Activated CD4-positive, alpha-beta T cell treated with anti-CD3 and anti-CD28 coated beads, Interleukin-2, amount 10 ng/mL, durations not matched to agents 7 days and 5 days (primary cell): ENCODE measurements at places on chromosomes 11 and 22. TPM values are rescaled to one million over a fixed set of nuclear protein-coding genes. Genes with fewer than 3 reads are reported as not detected.

GRCh38 chr11:104968856-104969776 lies 742 bp upstream of the CASP4 start:
- H3K4me3 ChIP-seq: peak overlapping the region; percentile 91
- H3K27me3 ChIP-seq: peaks cover 4% of the 10 kb centered on the region

The PIWIL4 gene
- 0.55 TPM for total RNA-seq

The DERL3 gene
- 9.9 TPM for total RNA-seq

The PRRG4 gene
- 0.30 TPM for total RNA-seq

GRCh38 chr11:33438301-33438700 lies 181.1 kb downstream of the HIPK3 start:
- no peak for DNase-seq
- H3K4me3 ChIP-seq: no peak overlapping the region
- H3K36me3 ChIP-seq: no peaks in the 10 kb centered on the region

DNA sequence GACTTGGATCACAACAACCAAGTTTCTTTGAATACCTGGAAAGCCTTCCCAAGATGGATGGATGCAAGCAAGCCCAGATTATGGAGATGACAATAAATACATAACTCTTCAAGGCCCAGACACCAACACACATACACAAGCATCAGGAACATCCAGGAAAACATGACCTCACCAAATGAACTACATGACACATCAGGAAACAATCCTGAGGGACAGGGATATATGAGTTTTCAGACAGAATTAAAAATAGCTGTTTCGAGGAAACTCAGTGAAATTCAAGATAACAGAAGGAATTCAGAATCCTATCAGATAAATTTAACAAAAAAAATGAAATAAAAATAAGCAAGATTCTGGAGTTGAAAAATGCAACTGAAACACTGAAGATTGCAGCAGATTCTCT lies 659.4 kb downstream of the METTL15 start:
- no peaks in the 10 kb centered on the region for H3K4me1 ChIP-seq
- H3K4me3 ChIP-seq: no peak overlapping the region
- no peak overlapping the region for H3K27ac ChIP-seq
- H3K27me3 ChIP-seq: no peaks in the 10 kb centered on the region
- DNase-seq: no peak

DNA sequence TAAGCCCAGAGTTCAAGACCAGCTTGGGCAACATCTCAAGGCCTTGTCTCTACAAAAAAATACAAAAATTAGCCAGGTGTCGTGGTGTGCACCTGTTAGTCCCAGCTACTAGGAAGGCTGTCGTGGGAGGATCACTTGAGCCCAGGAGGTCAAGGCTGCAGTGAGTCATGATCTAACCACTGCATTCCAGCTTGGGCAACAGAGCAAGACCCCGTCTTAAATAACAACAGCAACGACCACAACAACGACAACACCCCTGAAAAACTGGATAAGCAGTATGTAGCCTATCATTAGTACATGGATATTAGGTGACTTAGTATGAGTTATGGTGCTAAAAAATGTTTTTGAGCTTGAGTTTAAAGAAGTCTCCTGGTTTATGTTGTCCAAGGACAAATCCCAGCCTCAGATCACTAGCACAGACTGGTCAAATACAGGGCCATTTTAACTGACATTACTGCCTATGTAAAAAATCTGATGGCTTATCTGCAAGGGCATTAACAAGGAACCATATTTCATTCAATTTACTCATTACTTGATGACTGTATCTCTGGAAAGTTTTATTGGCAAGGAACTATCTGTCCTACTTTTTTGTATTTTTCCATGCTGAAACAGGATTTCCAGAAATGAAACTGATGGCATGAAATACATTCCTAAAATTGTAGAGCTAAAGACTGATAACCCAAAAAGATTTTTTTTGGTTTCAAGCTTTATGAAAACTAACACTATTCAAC lies 23.4 kb downstream of the C2CD3 start:
- no peak for DNase-seq
- H3K27me3 ChIP-seq: no peaks in the 10 kb centered on the region
- H3K4me1 ChIP-seq: peaks cover 2% of the 10 kb centered on the region
- no peak overlapping the region for H3K27ac ChIP-seq
- H3K36me3 ChIP-seq: peaks cover 11% of the 10 kb centered on the region

The PAK1 gene
- 56.0 TPM for total RNA-seq

DNA sequence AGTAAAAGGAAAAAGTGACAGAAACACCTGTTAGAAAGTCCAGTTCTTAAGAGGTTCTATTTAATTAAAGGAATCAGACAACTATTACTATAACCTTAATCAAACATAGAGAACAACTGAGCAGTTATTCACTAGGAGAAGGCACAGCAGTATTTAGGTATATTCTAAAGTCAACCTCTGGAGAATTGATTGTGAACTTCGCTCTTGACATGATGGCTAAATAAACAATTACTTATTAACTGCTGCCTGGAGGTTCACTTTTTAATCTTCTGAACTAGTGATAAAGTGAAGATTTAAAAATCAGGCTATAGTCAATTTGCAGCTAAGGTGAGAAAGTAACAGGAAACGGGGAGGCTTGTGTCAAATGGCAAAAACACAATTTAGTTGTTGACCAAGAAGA lies 557.3 kb downstream of the FAM181B start:
- H3K4me1 ChIP-seq: no peaks in the 10 kb centered on the region
- no peak for DNase-seq
- no peaks in the 10 kb centered on the region for H3K27me3 ChIP-seq
- no peaks in the 10 kb centered on the region for H3K36me3 ChIP-seq
- H3K4me3 ChIP-seq: no peak overlapping the region
- no peak overlapping the region for H3K27ac ChIP-seq

- no peak overlapping the region for H3K4me3 ChIP-seq
- H3K27me3 ChIP-seq: no peaks in the 10 kb centered on the region
- H3K27ac ChIP-seq: no peak overlapping the region
- no peaks in the 10 kb centered on the region for H3K4me1 ChIP-seq
- DNase-seq: no peak
- H3K36me3 ChIP-seq: no peaks in the 10 kb centered on the region
Observed at GRCh38 chr11:96960476-96960875, 570.7 kb downstream of the JRKL start.

GRCh38 chr11:88174709-88175568 lies at the start of gene RAB38:
RAB38 (minus strand) TSS chr11:88175443; CDS start chr11:88175384, 59 bp downstream.
- H3K27ac ChIP-seq: peak within 1 kb of the TSS; percentile 82
- no peaks in the 10 kb centered on the region for H3K27me3 ChIP-seq
- peak within 1 kb of the TSS; percentile 73 for H3K4me3 ChIP-seq
- H3K4me1 ChIP-seq: peaks cover 43% of the 10 kb centered on the region

- DNase-seq: no peak
- H3K27me3 ChIP-seq: no peaks in the 10 kb centered on the region
- H3K4me1 ChIP-seq: no peaks in the 10 kb centered on the region
- no peak overlapping the region for H3K4me3 ChIP-seq
- H3K27ac ChIP-seq: no peak overlapping the region
Observed at GRCh38 chr11:83655976-83656375, 369.8 kb upstream of the CCDC90B start.

DNA sequence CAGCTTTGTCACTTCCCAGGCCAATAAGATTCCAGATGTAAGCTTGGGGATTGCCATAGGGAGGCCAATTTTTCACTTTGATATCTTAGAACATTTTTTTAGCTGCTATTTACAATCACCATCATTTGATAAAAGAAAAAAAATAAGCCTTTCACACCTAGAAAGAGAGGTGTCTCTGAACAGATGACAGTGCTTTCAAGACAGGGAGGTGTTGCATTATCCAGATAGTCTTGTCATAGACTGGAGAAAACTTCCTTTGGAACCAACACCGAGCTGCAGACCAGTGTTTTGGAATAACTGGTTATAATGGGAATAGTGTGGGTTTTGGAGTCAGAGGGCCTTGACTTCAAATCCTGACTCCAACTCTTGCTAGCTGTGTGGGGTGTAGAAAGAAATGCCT lies 101.0 kb downstream of the SLC1A2 start:
- H3K27ac ChIP-seq: no peak overlapping the region
- peaks cover 2% of the 10 kb centered on the region for H3K27me3 ChIP-seq
- H3K36me3 ChIP-seq: peaks cover 2% of the 10 kb centered on the region
- peaks cover 11% of the 10 kb centered on the region for H3K4me1 ChIP-seq
- no peak overlapping the region for H3K4me3 ChIP-seq
- DNase-seq: no peak

The DDX6 gene
- total RNA-seq: 163 TPM

- peaks cover 46% of the 10 kb centered on the region for H3K27me3 ChIP-seq
- H3K4me3 ChIP-seq: no peak overlapping the region
- DNase-seq: no peak
- H3K4me1 ChIP-seq: no peaks in the 10 kb centered on the region
Observed at GRCh38 chr11:19349340-19350025, 108.7 kb upstream of the E2F8 start.

The NCAM1 gene
- total RNA-seq: 0.42 TPM

DNA sequence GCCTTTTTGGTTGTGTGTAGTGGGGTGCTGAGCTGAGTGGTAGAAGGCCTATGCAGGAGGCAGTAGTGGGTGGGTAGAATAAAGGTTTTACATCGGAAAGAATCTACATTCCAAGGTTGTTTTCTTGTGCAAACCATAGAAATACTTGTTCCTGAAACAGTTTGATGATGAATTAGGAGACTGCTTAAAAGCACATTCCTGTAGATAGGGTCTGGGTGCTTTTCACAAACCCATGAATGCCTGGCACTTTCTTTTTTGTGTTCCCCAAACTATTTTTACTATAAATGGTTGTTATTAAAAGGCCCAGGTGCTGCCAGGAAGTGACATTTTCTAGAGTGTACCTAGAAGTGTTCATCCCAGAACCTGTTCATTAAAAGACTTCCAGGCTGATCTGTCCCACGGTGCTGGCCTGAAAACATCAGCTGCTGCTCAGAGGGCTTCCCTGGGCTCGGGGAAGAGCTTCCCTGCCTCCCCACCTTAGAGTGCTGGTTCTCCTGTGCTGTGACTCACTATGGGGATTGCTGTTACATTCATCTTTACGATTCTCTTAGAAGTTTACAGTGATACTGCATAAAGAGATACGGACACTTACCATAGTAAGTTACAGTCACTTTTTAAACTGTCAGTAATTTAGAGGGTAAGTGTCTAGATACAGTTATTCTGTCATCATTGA lies 27.9 kb downstream of the PPFIA1 start:
- no peaks in the 10 kb centered on the region for H3K27me3 ChIP-seq
- H3K4me3 ChIP-seq: no peak overlapping the region
- H3K4me1 ChIP-seq: peaks cover 2% of the 10 kb centered on the region

The PPFIA1 gene
- total RNA-seq: 32.7 TPM

GRCh38 chr11:119488256-119488995 lies 65.5 kb upstream of the THY1 start:
- no peak for DNase-seq
- H3K36me3 ChIP-seq: no peaks in the 10 kb centered on the region
- H3K4me1 ChIP-seq: no peaks in the 10 kb centered on the region
- H3K27me3 ChIP-seq: no peaks in the 10 kb centered on the region
- H3K27ac ChIP-seq: no peak overlapping the region

DNA sequence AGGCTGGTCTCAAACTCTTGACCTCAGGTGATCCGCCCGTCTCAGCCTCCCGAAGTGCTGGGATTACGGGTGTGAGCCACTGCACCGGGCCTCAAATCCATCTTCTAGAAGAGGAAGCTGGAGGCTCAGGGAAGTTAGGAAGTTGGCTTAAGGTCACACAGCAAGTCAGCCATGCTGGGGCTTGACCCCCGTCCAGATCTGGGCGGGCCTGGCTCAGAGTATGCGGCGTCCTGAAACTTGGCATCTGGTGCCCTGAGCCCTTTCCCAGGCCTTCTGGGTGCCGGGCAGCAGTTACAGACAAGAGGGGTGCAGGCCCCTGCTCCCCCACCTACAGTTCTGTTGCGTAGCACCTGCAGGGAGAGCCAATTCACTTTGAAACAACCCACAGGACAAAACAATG lies 11.2 kb downstream of the MPPED1 start:
- H3K36me3 ChIP-seq: no peaks in the 10 kb centered on the region
- no peak overlapping the region for H3K4me3 ChIP-seq
- H3K27me3 ChIP-seq: no peaks in the 10 kb centered on the region
- DNase-seq: no peak
- H3K27ac ChIP-seq: no peak overlapping the region
- H3K4me1 ChIP-seq: no peaks in the 10 kb centered on the region

DNA sequence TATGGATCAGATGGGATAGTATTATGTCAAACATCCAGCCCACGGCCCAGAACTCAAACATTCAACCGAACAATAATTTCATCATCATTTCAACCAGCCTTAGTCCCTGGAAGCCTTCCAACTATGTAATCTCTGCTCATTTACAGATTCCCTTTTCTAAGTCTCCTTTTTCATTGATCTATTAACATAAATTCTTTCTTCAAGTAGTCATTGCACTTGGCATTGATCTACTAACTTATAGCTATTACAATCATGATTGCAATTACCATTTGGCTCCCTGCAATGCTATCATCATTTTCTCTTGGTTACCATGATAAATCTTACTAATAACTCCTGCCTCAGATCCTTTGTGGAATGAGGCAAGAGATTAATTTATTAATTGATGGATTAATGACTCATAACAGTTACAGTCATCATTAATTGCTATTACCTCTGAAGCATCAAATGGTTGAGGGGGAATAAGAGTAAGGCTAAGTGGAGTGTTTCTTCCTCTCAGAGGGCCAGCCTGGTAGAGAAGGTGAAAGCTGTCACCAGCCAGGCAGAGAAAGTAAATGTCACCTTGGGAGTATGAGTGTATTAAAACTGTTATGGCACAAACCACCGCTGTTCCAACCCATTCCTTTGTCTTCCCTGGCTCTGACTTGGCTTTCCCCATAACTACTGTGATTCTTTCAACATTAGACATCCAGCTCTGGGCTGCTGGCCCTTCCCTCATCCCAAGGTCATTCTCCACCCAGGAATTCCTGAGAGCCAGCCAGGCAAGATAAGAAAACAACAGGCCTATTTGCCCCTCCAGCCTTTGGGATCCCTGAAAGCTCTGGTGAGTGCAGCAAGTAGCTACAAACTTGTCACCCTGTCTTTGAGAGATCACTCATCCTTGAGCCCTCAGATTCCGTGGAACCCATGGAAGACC lies 174.7 kb downstream of the RRAS2 start:
- H3K27me3 ChIP-seq: peaks cover 3% of the 10 kb centered on the region
- no peak overlapping the region for H3K4me3 ChIP-seq
- H3K4me1 ChIP-seq: no peaks in the 10 kb centered on the region

The SAA4 gene
- not detected for total RNA-seq

DNA sequence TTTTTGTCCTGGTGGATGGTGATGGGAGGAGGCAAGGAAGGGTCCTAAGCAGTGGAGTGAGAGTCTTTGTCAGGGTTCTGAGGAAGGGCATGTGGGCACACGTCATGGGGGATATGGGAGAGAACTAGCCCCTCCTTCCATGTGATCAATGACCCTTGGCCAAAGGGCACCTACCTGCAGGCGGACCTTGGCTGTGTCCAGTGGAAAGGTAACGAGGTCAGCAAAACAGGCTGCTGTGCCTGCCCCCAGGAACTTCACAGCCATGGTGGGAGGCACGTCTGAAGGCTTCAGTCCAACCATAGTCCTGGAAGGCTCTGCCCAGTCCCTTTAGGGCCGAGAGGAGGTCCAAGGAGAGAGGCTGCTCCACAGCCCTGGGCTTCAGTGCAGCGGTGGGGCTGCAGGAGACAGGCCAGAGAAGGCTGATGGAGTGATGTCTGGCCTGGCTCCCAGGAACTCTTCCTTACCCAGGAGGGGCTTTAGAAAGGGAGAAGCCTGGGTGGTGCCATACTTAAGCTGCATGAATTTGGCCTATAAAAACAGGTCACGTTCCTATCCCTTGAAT lies 2.1 kb downstream of the UCP3 start:
- no peaks in the 10 kb centered on the region for H3K27me3 ChIP-seq
- peak overlapping the region; percentile 71 for H3K27ac ChIP-seq
- H3K4me3 ChIP-seq: no peak overlapping the region
